ENCODE measurements at places on chromosomes 3 and 15.

- DNase-seq: no peak
These were observed 488.8 kb upstream of the DPPA4 start for GRCh38 chr3:109825971-109826810.

GRCh38 chr3:114846779-114847178 is 300.3 kb downstream of the ZBTB20 start:
- no peak for DNase-seq

- no peak for DNase-seq
These were observed 18.1 kb upstream of the ATP13A5 start for GRCh38 chr3:193396451-193397244.

- no peak for DNase-seq
These were observed 78.3 kb downstream of the LRRK1 start for GRCh38 chr15:100997442-100997841.

DNA sequence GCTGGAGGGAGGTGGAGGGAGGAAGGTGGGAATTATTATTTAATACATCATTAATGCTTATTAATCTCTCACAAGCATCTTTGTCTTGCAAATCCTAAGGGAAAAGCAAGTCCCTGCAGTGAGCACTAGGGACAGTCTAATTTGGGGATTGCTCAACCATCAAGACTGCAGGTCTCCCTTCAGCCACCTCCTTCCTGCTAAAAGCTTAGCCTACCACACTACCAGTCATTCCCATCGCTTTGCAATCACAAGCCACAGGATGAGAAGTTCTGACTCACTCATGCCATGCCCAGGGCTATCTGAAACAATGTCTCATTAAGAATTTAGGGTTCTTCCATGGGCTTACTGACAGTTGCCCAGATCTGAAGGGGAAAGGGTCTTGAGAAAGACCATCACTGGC is 51.0 kb upstream of the EIF1B start:
- DNase-seq: no peak

- no peak for DNase-seq
These were observed 5.8 kb downstream of the RLBP1 start for GRCh38 chr15:89215627-89216026.

GRCh38 chr3:45477041-45477725 is 88.8 kb downstream of the LARS2 start:
- DNase-seq: no peak

DNA sequence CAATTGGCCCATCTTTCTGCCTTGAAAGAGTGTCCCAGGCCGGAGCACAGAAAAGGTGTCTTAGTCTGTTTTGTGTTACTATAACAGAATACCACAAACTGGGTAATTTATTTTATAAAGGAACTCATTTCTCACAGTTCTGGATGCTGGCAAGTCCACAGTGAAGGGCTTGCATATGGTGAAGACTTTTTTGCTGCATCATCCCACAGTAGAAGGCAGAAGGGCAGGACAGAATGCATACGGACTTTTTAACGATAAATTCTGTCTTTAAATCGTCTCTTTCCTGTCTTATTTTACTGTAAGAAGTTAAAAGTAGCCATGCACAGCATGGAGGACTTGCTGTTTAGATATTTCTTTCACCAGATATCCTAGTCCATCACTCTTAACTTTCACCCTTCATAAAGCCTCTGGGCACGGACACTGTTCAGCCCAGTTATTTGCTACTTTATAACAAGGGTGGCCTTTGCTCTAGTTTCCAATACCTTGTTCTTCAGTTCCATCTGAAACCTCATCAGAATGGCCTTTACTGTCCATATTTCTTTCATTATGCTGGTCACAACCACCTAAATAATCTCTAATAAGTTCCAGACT is 10.3 kb upstream of the EIF1B start:
- DNase-seq: no peak

- peak; percentile 2 for DNase-seq
These were observed 226.7 kb downstream of the SNRPN start for GRCh38 chr15:25181293-25182097.

- no peak for DNase-seq
These were observed 18.8 kb upstream of the THRB start for GRCh38 chr3:24513463-24513862.

DNA sequence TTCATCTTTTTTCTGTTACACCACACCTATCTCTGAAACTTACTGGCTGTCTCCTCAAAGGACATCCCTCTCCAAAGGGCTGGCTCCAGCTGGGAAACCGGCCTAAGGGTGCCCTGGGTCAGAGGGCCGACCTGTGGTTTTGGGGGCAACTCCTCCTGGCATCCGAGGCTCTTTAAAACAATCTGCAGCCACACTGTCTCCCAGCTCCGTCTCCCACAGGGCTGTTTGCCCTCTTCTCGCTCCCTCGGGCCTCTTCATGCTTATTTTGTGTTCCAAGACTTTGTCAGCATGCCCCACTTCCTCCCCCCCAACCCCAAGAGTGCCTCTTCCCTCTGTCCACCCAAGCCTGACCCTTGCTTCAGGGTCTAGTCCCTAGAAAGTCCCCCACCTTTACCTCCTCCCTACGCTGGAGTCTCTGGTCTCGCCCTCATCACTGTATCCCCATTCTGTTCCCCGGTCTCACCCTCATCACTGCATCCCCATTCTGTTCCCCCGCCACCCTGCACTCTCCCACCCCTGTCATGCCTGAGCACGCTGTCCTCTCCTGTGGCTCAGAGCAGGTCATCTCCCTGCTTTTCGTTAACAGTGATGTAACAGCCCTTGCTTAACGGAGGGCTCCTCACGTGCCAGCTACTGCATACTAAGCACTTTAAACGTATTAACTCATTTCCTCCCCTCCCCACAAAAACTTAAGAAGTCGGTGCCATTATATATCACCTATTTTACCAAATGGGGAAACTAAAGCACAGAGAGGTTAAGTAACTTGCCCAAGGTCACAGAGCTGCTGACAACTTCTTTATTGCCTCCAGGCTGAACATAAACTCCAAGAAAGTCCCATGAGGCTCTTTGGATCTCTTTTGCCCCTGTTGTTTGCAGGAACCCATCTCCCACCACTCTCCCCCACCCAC is 1.1 kb upstream of the CSK start:
- DNase-seq: no peak

- no peak for DNase-seq
These were observed 267 bp upstream of the CFAP92 start for GRCh38 chr3:128994173-128994512.

GRCh38 chr3:11450015-11450414 is 177.8 kb downstream of the ATG7 start:
- DNase-seq: no peak

DNA sequence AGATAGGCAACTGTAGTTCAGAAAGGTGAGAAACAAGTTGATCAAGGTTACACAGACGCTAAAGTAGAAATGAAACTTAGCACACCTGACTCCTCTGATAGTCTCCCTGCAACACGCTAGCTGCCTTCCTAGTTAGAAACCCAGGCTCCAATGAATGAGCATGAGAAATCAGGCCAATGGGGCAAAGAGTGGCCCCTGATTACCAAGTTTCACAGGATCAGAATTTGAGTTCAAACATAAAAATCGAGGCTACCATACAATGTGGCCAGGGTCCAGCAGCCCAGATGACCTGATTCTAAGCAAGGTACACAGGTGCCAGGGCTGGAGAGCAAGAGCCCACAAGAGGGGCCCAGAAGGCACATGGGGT is 7.7 kb downstream of the PLD1 start:
- DNase-seq: no peak

DNA sequence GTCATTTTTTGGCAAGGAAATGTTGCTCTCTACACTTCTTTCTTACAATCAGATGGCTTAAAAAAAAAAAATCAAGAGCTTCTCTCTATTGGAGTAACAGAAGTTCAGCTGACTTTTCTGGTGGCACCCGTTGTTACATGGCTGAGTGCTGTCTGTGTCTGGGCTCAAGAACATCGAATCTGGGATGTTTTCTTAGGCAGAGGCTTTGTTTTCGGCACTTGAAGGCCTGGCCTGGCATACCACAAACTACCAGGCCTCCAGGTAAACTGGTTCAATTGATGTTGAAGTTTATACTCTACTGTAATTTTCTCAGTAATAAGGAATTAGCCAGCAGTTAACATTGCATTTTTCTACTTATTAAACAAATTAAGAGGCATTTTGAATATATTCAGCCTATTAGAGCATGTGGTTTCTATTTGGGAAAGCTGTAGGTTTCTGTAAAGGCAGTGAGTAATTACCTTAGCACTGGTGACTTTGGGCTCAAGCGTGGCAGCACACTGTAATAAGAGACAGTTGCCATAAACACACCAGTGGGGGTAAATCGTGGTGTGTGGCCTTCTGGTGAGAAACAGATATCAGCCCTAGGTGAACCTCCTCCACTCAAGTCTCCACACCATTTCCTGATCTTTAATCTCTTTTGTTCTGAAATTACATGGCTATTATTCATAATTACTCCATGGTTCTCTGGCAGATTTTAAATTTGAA is 544.7 kb downstream of the MECOM start:
- DNase-seq: no peak

GRCh38 chr3:4688411-4688810 is 195.3 kb downstream of the ITPR1 start:
- no peak for DNase-seq

DNA sequence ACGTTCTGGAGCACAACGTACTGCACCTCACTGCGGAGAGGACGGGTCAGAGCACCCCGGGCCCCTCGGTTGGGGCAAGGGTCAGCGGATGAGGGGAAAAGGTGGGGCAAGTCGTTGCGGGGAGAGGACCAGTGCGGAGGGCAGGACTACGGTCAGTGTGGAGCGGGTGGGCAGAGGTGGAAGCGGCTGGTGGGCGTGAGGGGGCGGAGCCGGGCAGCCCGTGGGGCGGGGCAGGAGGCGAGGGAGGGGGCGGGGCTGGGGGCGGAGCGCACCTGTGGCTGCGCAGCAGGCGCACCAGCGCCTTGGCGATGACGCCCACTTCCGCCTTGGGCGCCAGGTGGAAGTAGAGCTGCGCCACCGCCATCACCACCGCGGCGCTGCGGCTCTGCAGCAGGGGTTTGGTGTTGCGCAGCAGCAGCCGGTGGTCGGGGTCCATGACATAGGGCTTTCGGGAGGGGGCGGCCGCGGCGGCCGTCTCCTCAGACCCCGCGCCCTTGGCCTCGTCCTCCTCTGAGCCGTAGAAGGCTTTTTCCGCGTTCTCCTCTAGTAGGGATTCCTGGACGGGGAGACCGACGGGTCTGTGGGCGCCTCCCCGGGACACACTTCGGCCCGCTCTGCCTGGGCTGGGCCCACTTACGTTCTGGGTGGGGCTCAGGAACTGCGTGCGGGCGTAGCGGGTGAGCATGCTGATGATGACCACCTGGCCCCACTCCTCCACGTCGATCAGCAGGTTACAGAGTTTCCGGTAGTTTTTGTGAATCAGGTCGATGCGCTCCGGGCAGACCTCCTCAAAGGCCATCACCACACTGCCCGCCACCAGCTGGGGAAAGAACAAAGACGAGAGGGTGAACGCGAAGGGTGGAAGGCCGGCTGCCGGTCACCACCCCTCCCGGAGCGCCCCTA is 29.2 kb downstream of the AP3B2 start:
- DNase-seq: no peak

DNA sequence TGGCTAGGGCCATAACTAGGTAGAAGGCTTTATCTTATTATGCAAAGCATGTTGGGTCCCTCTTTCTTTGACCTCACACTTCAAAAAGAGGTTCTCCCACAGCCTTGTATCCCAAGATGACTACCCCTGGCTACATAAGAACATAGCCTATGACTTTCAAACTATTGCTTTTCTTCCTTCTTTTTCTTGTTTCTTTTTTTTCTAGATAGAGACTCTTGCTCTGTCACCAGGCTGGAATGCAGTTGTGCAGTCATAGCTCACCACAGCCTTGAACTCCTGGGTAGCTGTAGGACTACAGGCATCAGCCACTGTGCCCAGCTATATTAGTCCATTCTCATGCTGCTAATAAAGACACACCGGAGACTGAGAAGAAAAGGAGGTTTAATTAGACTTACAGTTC is 47.2 kb downstream of the DIPK2A start:
- DNase-seq: no peak

- no peak for DNase-seq
These were observed 51.4 kb upstream of the IQSEC1 start for GRCh38 chr3:13124631-13125030.

GRCh38 chr15:41169781-41170180 is 53.7 kb upstream of the INO80 start:
- DNase-seq: no peak

DNA sequence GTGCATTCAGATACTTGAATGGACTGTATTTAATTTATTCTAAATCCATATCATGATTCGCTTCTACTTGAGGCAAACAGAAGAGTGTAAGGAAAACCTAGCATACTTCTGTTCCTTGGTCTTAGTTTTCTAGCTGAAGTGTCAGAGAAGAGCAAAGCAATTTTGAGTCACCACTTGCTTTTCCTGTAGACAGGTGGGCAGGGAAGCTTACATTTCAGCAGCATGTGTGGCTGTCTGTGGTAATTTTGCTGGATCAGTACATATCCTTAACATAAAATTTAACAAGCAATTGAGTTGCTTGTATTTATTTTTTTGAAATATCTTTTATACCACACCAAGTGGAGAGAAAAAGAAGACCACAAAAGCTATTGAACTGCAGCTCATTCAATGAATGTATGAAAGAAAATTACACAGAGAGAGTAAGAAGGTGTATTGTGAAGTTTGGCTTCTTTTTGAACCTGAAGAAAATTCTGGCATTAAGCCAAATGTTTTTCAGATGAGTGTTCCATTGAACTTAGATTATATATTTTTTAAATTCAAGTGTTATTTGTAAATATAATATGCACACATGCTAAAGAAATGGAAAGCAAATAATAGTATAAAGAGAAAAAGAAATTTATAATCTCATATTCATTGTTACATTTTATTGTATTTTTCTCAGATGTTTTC is 747.6 kb downstream of the NAALADL2 start:
- DNase-seq: no peak

GRCh38 chr15:90749754-90750153 is 32.6 kb downstream of the BLM start:
- no peak for DNase-seq

GRCh38 chr3:58256061-58256460 is 18.5 kb downstream of the ABHD6 start:
- DNase-seq: no peak

DNA sequence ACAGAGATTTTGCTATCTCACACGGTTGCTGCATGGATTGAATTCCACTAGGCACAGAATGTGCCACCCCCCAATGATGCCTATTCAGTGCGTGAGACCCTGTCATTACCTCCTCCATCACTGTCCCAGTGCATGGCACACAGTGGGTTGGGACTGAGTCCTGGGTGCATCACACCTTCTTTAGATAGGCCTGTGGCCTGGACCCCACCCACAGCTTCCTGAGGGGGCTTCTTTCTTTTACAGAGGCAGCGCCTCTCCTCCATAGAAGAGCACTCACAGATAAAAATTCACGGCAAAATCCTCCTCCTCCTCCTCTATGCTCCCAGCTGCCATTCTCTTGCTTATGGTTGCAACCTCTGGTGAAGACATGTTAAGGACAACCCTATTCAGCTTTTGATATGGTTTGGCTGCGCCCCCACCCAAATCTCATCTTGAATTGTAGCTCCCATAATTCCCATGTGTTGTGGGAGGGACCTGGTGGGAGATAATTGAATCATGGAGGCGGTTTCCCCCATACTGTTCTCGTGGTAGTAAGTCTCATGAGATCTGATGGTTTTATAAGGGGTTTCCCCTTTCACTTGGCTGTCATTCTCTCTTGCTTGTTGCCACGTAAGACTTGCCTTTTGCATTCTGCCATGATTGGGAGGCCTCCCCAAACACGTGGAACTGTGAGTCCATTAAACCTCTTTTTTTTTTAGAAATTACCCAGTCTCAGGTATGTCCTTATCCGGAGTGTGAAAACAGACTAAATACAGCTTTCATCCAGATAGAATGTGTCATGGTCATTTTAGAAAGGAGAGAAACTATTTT is 147.6 kb downstream of the KLF13 start:
- DNase-seq: no peak

GRCh38 chr3:101720851-101721840 is 3.3 kb upstream of the CEP97 start:
- DNase-seq: no peak

- DNase-seq: peak; percentile 36
These were observed 87.3 kb downstream of the SMAD6 start for GRCh38 chr15:66789029-66790025.
